ENCODE measurements at places on chromosomes 2 and 18. TPM values are rescaled to one million over a fixed set of nuclear protein-coding genes. Genes with fewer than 3 reads are reported as not detected.

LBH gene
- 41.8 TPM for total RNA-seq

HMSD gene
- total RNA-seq: not detected

HOXD8 gene
- 10.4 TPM for total RNA-seq

OR6B2 gene
- total RNA-seq: not detected

IL36B gene
- not detected for total RNA-seq

TSGA10 gene
- 19.0 TPM for total RNA-seq

SLC38A11 gene
- total RNA-seq: 2.8 TPM

TRAF3IP1 gene
- 14.4 TPM for total RNA-seq

- no peak for DNase-seq
- peaks cover 5% of the 10 kb centered on the region for H3K4me1 ChIP-seq
- H3K36me3 ChIP-seq: no peaks in the 10 kb centered on the region
- no peaks in the 10 kb centered on the region for H3K27me3 ChIP-seq
- H3K4me3 ChIP-seq: no peak overlapping the region
- no peak overlapping the region for H3K27ac ChIP-seq
Measured at GRCh38 chr2:217976301-217976700, 26.5 kb downstream of the TNS1 start.

- H3K36me3 ChIP-seq: no peaks in the 10 kb centered on the region
- H3K4me3 ChIP-seq: no peak overlapping the region
- DNase-seq: no peak
- H3K27me3 ChIP-seq: no peaks in the 10 kb centered on the region
- H3K4me1 ChIP-seq: no peaks in the 10 kb centered on the region
Measured at GRCh38 chr2:132642415-132642814, 27.6 kb downstream of the LYPD1 start.

DNA sequence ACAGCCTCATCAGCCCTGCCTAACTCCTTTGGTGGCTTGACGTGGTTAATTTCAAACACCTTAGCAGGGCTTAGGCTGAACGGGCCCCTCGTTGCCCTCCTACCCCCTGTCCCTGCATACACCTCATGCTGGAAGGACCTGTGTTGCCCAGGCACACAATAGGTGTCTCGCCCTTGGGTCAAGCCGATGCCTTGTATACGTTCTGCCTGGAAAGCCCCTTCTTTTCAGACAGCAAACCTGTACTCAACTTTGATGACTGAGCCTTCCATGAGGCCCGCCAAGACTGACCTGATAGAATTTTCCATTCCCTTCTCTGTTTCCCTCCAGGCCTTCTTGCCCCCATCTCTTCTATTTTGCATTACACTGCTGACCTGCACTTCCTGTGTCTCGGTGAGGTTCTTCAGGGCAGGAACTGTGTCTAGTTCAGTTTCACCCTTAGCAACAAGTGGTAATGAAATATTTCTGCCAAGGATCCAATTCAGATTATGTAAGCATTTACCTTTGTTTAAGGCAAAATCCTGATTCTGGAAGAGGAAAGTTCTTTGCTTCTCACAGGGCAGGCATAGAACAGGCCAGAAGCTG lies 7.9 kb downstream of the GREB1 start:
- H3K4me3 ChIP-seq: peak overlapping the region; percentile 45
- H3K4me1 ChIP-seq: peaks cover 3% of the 10 kb centered on the region
- H3K27me3 ChIP-seq: no peaks in the 10 kb centered on the region
- no peaks in the 10 kb centered on the region for H3K36me3 ChIP-seq
- DNase-seq: no peak
- H3K27ac ChIP-seq: peak overlapping the region; percentile 87

GRCh38 chr2:19176977-19177376 lies 181.4 kb downstream of the OSR1 start:
- H3K4me1 ChIP-seq: no peaks in the 10 kb centered on the region
- H3K36me3 ChIP-seq: no peaks in the 10 kb centered on the region
- no peak for DNase-seq
- no peak overlapping the region for H3K4me3 ChIP-seq
- H3K27ac ChIP-seq: no peak overlapping the region
- H3K27me3 ChIP-seq: no peaks in the 10 kb centered on the region

DNA sequence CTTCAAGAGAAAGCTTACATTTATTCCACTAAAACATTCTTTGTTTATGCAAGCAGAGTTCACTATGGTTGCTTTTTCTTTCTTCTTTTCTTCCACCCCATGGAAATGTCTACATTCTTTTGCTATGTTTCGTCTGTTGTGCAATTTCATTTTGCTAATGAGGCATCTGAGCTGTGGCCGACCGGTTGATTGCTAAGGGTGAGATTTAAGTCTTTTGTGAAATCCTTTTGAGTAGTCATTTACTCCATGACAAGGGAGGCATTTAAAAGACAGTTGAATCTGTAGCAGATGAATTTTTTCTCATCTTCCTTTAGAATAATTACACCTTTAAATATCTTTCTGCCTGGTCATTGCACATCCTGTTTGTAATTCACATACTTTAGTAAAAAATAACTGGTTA lies 324.1 kb upstream of the THUMPD2 start:
- H3K36me3 ChIP-seq: no peaks in the 10 kb centered on the region
- no peaks in the 10 kb centered on the region for H3K27me3 ChIP-seq
- no peak for DNase-seq
- H3K4me1 ChIP-seq: no peaks in the 10 kb centered on the region

- H3K27me3 ChIP-seq: no peaks in the 10 kb centered on the region
- no peaks in the 10 kb centered on the region for H3K36me3 ChIP-seq
- no peak for DNase-seq
- H3K4me3 ChIP-seq: no peak overlapping the region
- H3K27ac ChIP-seq: no peak overlapping the region
Measured at GRCh38 chr2:104476075-104476474, 377.8 kb upstream of the POU3F3 start.

GRCh38 chr2:8998418-8999101 lies 4.9 kb downstream of the MBOAT2 start:
- H3K27ac ChIP-seq: no peak overlapping the region
- no peak for DNase-seq
- H3K4me1 ChIP-seq: no peaks in the 10 kb centered on the region
- no peaks in the 10 kb centered on the region for H3K36me3 ChIP-seq

- H3K27me3 ChIP-seq: no peaks in the 10 kb centered on the region
- no peak for DNase-seq
- H3K4me3 ChIP-seq: no peak overlapping the region
- H3K4me1 ChIP-seq: no peaks in the 10 kb centered on the region
- no peaks in the 10 kb centered on the region for H3K36me3 ChIP-seq
- H3K27ac ChIP-seq: no peak overlapping the region
Measured at GRCh38 chr2:209591021-209591420, 167.2 kb downstream of the MAP2 start.

DNA sequence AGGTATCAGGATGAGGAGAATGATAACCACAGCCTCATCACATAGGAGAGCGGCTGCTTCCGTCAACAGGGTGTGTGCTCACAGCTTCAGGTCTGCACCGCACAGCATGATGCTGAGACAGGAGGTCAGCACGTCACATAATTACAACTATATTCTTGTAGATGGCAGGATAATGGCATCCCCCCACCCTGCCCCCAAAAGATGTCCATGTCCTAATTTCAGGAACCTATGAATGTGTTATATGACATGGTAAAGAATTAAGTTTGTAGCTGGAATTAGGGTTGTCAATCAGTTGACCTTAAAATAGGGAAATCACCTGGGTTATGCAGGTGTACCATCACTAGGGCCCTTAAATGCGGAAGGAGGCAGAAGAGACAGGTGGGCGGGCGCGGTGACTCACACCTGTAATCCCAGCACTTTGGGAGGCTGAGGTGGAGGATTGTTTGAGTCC lies 73.9 kb downstream of the ARL4C start:
- H3K4me3 ChIP-seq: no peak overlapping the region
- H3K27me3 ChIP-seq: no peaks in the 10 kb centered on the region
- H3K36me3 ChIP-seq: no peaks in the 10 kb centered on the region
- H3K27ac ChIP-seq: no peak overlapping the region
- DNase-seq: no peak

- H3K4me3 ChIP-seq: no peak overlapping the region
- no peaks in the 10 kb centered on the region for H3K36me3 ChIP-seq
- H3K27ac ChIP-seq: no peak overlapping the region
Measured at GRCh38 chr18:7740821-7741220, 173.7 kb downstream of the PTPRM start.

DNA sequence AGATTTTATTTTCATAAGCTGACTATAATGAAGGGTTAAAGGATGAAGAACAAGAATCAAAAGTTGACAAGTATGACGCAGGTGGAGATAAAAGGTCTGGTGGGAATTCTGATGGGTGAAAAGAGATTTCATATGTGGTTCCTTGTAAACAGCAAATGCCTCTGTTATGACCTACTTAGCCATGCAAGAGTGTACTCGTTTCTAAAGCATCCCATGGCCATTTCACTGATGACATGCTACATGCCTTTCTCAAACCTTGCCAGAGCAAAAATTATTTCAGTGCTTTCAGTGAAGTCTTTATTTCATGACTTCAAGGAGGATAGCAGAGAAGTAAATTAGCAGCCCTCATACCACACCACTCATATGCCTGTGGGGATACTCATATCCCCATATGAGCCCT lies 71.7 kb downstream of the FEZ2 start:
- no peak for DNase-seq
- no peak overlapping the region for H3K27ac ChIP-seq
- no peaks in the 10 kb centered on the region for H3K4me1 ChIP-seq
- H3K27me3 ChIP-seq: no peaks in the 10 kb centered on the region

DNA sequence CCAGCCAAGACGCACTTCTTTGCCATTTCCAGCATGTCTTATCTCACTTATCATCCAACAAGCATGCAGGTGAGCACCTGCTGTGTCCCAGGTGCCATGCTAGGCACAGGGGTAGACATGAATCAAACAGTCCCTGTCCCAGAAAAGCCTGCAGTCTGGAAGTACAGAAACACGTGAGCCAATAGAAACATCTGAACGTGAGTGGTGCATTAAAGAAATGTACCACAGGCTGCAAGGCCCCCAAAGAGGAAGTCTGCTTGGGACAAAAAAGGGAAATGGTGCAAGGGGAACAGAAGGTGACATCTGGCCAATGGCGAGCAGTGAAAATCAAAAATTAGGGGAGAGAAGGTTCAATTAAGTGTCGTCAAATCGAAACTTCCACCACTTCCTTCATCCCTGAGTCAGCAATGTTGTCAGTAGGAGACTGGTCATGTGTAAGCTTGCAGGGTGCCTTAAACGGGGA lies 17.6 kb upstream of the TMEM247 start:
- no peak overlapping the region for H3K27ac ChIP-seq
- DNase-seq: no peak
- no peaks in the 10 kb centered on the region for H3K36me3 ChIP-seq
- H3K4me3 ChIP-seq: no peak overlapping the region
- H3K27me3 ChIP-seq: no peaks in the 10 kb centered on the region

GRCh38 chr2:68980956-68981355 lies 6.5 kb downstream of the GKN1 start:
- no peaks in the 10 kb centered on the region for H3K4me1 ChIP-seq
- DNase-seq: no peak
- H3K27me3 ChIP-seq: no peaks in the 10 kb centered on the region

GRCh38 chr2:200705305-200706041 lies 106.2 kb upstream of the BZW1 start:
- no peak overlapping the region for H3K4me3 ChIP-seq
- no peaks in the 10 kb centered on the region for H3K36me3 ChIP-seq
- no peaks in the 10 kb centered on the region for H3K27me3 ChIP-seq
- no peak for DNase-seq

DNA sequence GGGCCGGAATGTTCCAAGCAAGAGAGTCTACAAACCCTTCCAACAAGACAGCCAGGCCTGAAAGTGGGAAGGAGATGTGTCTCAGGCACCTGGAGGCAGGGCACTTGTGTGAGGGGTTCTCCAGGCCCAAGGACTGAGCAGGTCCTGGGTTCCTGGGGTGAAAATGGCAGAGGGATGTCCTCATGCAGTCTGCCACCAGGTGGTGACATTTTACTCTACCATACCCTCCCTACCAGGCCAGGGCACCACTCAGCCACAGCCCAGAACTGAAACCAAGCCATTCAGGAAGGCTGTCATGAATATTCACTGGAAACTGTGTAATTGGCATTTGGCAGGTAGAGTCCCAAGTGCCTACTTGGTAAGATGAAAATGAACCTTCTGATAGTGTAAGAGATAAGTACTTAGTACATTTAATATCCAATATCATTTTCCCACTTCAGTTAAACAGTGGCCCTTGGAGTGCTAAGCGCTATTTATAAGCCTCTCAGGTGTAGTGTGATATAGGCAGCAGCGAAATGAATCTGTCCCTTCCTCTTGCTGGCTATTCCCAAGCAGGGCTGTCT lies 185.1 kb downstream of the MYO5B start:
- DNase-seq: peak; percentile 12
- no peaks in the 10 kb centered on the region for H3K36me3 ChIP-seq
- no peak overlapping the region for H3K27ac ChIP-seq

- H3K4me1 ChIP-seq: no peaks in the 10 kb centered on the region
- no peaks in the 10 kb centered on the region for H3K27me3 ChIP-seq
- H3K27ac ChIP-seq: no peak overlapping the region
Measured at GRCh38 chr2:28528206-28528605, 32.3 kb downstream of the PLB1 start.

GRCh38 chr2:161146996-161147395 lies 13.2 kb upstream of the TANK start:
- no peaks in the 10 kb centered on the region for H3K4me1 ChIP-seq
- no peaks in the 10 kb centered on the region for H3K36me3 ChIP-seq
- H3K4me3 ChIP-seq: no peak overlapping the region
- no peaks in the 10 kb centered on the region for H3K27me3 ChIP-seq
- no peak for DNase-seq
- no peak overlapping the region for H3K27ac ChIP-seq

DNA sequence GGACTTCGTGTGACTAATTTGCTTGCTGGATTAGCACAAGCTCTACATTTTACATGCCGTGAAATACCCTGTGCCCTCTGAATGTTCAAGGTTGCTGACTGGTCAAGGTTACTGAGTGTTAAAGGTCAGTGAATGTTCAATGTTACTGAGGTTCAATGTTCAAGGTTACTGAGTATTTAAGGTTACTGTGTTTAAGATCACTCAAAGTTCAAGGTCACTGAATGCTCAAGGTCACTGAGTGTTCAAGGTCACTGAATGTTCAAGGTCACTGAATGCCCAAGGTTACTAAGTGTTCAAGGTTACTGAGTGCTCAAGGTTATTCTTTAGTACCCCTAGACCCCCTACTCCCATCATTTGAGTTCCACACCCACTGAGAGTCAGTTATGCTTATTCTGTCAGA lies 277.6 kb downstream of the CLIP4 start:
- H3K27me3 ChIP-seq: no peaks in the 10 kb centered on the region
- DNase-seq: no peak
- H3K27ac ChIP-seq: no peak overlapping the region
- no peak overlapping the region for H3K4me3 ChIP-seq
- no peaks in the 10 kb centered on the region for H3K4me1 ChIP-seq
